ENCODE measurements at places on chromosomes 7 and 10.

GRCh38 chr7:124738639-124739038 lies 27.0 kb downstream of the GPR37 start:
- DNase-seq: no peak

DNA sequence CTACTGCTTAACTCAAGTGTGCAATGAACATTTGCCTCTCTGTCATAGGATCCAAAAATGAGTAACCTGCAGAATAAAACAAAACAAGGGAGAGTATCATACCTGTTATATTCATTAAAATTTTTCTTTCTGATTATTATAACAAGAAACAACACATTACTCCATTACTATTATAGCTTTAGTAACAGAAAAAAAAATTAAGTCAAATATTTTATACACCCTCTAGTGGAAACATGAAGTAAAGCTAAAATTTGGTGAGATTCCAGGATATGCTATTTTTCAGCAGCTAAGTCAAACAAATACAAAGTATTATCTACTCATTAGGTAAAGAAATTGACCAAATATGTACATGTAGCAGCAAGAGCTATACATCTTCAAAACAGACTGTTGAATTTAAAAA lies 56.3 kb downstream of the PDZD8 start:
- no peak for DNase-seq

- no peak for DNase-seq
Observed at GRCh38 chr7:31850066-31850465, 163.1 kb downstream of the PPP1R17 start.

DNA sequence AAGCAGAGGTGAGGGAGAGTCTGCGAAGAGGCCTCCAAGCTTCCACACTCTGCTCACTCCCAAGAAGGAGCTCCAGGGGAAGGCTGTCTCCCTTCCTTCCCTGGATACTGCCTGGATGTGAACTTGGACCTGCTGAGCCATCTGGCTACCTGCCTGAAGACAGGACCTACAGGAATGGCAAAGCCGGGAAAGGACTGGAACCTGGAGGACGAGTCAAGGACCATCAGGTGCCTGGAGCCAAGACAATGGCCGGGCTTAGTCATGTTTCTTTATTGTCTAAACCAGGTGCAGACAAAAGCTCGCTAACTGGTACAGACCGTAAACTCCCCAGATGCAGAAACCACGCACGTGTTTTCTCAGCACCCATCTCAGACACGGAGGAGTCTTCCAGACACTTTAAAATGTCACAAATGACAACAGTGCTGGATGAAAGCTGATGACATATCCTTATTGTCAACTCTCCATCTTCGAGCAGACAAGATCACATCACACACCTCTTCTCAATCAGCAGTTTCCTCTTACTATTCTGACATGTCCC lies 12.1 kb downstream of the ASB13 start:
- no peak for DNase-seq

- no peak for DNase-seq
Observed at GRCh38 chr7:132290021-132290420, 286.2 kb downstream of the PLXNA4 start.

DNA sequence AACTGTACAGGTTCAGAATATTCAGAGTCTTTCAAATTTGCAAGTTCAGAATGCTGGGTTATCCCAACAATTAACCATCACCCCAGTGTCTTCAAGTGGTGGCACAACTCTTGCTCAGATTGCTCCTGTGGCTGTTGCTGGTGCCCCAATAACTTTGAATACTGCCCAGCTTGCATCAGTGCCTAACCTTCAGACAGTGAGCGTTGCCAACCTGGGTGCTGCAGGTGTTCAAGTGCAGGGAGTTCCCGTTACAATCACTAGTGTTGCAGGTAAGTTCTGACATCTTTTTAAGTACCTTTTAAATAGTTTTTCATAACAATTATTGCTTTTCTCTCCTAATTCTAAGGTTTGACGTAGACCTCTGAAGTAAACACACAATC lies 2.7 kb downstream of the SP4 start:
- no peak for DNase-seq

DNA sequence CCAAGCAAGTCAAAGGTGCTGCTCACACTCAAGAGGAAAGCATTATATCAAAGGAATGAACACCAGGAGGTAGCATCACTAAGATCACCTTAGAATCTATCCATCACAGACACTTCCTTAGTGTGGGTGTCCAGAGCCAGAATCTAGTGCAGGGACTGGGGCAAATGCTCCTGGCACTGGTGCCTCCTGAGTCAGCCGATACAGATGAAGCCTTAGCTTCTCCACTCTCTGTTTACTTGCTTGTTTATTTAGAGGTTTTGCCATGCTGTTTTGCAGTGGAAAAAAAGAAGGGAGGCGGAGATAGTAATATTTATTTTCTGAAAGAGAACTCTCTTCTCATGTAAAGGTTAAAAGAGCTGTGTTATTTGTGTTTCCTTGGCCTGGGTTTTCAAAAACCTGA lies 303.1 kb downstream of the WDR11 start:
- DNase-seq: no peak

GRCh38 chr7:31122649-31123058 lies 70.5 kb downstream of the ADCYAP1R1 start:
- no peak for DNase-seq

GRCh38 chr10:24341371-24341770 lies 132.4 kb downstream of the KIAA1217 start:
- no peak for DNase-seq

GRCh38 chr7:78176171-78176570 lies 377.6 kb downstream of the PHTF2 start:
- no peak for DNase-seq

GRCh38 chr10:122830273-122830964 lies 15.2 kb downstream of the CUZD1 start:
- DNase-seq: no peak

DNA sequence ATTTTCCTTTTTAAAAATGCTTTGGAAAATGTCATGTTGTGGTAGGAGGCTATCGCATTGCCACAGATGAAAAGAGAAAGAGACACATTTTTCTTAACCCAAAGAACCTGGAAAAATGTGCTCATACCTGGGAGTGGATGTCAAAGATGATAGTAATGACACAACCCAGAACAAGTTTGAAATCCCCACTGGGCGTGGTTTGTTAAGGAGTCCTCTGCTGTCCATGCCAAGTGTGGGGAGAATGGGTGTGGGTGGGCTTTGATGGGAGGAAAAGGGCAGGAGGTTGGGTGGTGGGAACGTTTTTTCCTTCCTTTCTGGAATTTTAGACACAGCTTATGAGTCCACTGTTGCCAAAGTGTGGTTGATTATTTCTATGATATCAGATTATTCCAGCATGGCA lies 10.9 kb downstream of the OPTN start:
- no peak for DNase-seq

Measured in activated naive CD4-positive, alpha-beta T cell (primary cell).